ENCODE measurements at places on chromosomes 3 and 15.
A peak's percentile ranks its signal among the peaks of the same experiment; 100 is the strongest.

- DNase-seq, result no peak
These were observed 252.7 kb upstream of the ZPLD1 start for GRCh38 chr3:102182162-102182561.

GRCh38 chr3:108338901-108339545 lies 42.7 kb downstream of the HHLA2 start:
- DNase-seq, result no peak

DNA sequence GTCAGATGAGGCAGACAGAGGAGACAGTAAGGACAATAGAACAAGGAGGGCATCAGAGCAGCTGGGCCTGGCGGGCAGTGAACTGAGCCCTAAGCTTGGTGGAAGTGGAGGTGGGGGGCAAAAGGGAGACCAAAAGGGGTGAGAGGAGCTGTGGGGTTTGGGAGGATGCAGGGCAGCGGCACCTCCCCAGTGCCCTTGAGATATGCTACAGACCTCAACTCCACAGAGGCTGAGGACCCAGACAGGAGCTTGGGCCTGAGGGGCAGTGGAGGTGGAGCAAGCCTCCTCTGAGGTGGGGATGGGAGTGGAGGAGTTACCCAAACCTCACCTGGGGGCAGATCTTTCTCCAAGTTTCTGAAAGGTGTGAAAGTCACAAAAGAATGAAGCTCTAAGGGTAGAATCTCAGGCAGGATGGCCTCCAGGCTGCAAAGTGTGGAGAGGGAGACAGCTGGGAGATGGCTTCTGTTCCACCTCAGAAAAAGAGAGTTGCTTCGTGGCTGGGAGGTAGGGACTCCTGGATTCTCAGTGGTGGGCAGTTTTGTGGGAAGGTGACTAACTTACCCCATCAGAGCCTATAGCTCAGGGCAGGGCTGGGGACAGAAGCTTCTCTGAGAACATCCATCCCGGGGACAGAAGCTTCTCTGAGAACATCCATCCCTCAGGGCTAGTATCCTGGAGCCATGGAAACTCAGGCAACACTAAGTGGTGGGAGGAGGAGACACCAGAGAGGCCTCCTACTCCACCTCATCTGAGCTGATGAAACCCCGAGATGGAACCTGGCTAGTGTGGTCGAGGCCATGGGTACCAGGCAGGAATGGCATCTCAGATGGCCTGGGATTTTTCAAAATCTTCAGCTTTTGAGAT lies 2.3 kb upstream of the CLK3 start:
- DNase-seq, result no peak

DNA sequence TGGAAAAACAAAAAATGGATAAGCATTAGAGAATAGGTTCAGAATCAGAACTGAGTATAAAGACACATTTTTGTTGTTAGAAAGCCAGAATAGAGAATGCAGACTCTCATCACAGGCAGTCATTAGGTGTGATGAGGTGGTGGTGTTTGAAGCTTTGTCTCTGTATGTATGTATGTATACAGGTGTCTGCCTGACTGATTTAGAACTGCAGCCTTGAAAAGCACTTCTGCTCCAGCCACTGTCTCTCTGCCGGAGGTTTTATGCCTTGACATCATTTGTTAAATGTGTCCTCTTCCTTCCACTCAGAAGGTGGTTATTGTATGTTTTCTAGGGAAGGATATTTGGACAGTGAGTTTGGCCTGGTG lies 80.7 kb upstream of the ZBED2 start:
- DNase-seq, result no peak

- no peak for DNase-seq
These were observed 399.9 kb downstream of the PDCD6IP start for GRCh38 chr3:34198309-34198708.

GRCh38 chr3:107897471-107898061 lies 193.3 kb downstream of the CD47 start:
- peak; percentile 28 for DNase-seq

Data from skeletal muscle cell (primary cell).